Cerebellar nuclear complex (tissue), 1 donor: ENCODE measurements at places on chromosomes 11 and 22.

- no peak for DNase-seq
Observed at GRCh38 chr22:43572710-43573109, 160.9 kb downstream of the MPPED1 start.

- no peak for DNase-seq
Observed at GRCh38 chr11:102153082-102153481, 42.8 kb downstream of the YAP1 start.

- DNase-seq = no peak
Observed at GRCh38 chr22:29225422-29226090, 19.9 kb downstream of the EMID1 start.

DNA sequence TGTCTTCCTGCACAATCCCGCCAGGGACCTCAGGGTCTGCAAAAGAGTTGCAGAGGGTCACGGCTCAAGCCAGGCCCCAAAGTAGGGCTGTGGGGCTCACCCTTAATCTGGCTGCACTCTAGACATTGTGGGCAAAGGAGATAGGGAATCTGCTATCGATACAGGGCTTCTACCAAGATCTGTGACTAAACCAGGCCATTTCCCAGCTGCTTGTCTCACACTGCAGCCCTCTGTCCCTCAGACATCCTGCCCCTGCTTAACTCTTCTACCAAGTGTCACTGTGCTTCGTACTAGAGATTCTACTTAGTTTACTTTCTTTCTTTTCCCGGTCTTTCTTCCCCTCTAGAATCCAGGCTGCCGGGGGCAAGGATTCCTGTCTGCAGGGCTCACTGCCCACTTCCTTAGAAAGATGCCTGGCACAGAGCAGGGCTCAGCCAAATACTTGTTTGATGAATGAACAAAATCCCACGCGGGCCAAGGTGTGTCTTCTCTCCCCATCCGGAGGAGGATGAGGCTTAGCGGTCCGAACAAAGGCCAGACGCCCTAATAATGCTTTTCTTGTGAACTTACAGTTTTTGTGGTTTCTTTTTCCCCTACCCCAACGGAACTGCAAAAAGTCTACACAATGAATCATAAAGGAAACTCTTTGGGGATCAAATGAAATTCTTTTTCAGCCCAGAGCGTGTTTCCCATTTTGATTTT lies 61.3 kb upstream of the ANO1 start:
- no peak for DNase-seq

GRCh38 chr11:18669219-18669596 lies 29.4 kb upstream of the TMEM86A start:
- no peak for DNase-seq

- DNase-seq = no peak
Observed at GRCh38 chr22:39558254-39558727, 12.3 kb upstream of the CACNA1I start.

DNA sequence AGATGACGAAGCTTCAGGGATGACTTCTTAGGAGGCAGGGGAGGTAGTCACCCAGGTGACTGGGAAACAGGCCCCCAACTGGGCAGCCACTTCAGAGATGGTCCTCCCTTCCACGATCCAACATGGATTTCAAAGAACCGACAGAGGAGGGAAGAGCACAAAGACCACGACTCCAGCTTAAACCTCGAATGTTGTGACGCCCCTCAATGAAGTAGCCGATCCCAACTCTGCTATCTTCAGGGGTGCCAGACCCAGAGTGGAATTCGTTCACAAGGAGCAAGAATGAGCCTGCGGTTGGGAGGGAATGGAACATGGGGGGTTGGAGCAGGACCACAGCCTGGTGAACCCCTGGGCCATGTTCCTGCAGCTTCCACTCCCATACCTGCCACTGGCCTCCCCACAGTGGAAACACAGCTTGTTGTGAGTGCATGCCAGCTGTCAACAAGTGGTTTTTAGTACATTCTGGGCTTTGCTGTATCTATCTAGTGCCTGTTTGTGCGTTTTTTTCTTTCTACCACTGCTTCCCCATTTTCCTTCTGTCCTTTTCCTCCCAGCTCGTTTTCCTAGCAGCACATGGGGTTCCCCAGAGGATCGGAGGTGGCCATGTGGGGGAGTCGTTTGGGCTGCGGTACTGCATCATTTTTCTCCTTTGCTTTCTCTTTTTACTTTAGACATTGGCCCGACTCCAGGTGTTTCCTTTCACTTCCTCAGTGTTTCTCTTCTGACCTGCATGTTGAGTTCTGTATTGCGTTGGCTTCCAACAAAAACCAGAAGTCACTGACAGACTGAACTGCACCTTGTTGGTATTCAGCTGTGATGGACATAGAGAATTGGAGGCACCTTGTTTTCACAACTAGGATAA lies 65.8 kb downstream of the MORC2 start:
- no peak for DNase-seq

- DNase-seq = no peak
Observed at GRCh38 chr11:73239111-73239521, 21.0 kb downstream of the P2RY2 start.

DNA sequence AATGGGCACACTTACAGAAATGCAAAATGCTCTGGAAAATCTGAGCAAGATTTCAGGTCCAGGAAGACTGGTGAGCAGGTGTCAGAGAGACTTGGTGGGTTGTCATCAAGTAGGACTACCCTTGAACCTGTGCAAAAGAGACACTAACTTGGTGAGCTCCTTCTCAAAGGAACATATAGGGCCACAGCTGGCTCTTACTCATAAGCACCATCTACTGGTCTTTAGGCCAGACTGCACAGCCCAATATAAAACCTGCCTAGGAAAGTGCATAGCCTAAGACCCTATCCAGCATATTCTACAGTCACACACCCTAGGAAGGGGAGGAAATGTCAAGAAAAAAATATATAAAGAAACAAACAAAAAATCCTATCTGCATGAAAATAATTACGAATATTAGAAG lies 18.2 kb upstream of the OR10W1 start:
- DNase-seq = no peak

- no peak for DNase-seq
Observed at GRCh38 chr11:108009497-108010370, 1.0 kb downstream of the CUL5 start.

DNA sequence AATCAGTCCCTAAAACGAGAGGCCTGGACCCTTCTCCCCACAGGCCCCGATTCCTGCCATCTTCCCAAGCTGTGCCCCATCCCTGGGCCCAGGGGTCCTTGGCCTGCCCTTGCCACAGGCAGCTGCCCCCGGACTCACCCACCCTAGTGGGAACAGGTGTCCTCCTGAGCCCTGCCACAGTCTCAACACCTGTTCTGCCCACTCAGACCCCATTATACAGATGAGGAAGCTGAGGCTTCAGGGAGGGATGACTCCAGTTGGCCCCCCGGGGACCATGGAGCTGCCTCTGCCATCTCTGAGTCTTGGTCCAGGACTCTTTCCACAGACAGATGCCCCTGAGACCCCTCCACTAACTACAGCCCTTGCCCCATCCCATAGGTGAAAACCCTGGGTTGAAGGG lies 15.9 kb downstream of the MYBPC3 start:
- no peak for DNase-seq

DNA sequence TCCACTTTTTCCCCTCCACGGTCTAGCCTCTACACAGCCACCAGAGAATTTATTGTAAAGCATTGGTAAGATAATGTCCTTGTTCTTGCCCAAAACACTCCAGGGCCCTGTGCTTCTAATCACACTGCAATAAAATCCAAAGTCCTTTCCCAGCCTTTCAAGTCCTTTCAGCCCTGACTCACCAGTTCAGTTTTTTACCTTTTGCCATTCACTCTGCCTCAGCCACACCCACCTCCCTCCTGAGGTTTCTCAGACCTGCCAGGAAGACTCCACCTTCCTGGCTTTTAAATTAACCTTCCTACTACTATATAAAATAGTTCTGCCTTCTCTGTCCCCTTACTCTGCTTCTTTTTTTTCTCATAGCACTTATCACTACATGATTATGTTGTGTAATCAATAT lies 91.0 kb upstream of the ARHGAP32 start:
- DNase-seq = no peak

DNA sequence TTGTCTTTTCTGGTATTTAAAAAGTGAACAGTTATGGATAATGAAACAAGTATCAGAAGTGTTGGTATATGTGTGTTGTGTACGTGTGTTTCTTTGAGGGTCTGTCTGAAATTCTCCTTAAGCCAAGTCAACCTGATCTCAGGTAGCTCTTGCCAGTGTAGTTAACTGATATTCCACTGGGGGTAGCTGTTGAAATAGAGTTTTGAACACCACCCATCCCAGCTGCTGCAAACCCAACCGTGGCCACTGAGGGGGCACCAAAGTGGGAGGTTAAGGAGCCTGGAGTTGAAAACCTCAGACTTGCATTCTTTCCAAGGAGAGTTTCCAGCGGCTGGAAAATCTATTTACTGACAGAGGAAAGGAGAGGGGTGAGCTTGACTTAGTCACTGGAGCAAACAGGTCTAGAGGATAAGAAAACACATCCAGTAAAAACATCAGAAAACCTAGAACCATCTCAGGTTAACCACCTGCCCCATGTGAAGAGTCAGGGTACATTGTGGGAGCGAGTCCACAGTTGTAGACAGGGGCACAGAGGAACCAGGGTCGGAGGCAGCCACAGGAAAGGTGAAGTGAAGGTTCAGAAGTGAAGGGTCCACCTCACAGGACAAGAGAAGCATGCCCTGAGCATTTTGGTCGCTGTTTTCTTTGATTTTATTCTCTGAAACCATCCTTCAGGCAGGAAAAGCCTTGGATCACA lies 8.8 kb upstream of the CUL5 start:
- no peak for DNase-seq

GRCh38 chr11:8219257-8220021 lies 44.2 kb downstream of the LMO1 start:
- no peak for DNase-seq

GRCh38 chr11:69453151-69453550 lies 28.3 kb upstream of the LINC01488 start:
- no peak for DNase-seq

DNA sequence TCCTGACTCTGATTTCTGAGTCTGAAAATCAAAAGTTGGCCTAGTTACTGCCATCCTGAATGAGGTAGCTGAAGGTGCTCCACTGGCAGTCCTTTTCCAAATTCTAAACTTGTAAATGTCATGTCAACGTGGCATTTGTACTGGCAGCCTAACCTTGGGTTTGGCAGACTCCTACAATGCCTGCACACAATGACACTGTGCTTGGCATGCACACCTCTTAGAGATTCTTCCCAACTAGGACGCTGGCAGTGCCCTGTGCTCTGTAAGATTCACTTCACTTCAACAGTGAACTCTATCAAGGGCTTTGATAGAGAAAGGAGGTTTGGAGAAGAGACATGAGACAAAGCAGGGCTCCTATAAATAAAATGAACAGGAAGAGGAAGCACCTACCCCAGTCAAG lies 21.9 kb upstream of the PPP2R1B start:
- no peak for DNase-seq

- no peak for DNase-seq
Observed at GRCh38 chr11:3022300-3022967, 30.3 kb upstream of the NAP1L4 start.

- DNase-seq = no peak
Observed at GRCh38 chr11:46315783-46316563, 31.3 kb upstream of the DGKZ start.

DNA sequence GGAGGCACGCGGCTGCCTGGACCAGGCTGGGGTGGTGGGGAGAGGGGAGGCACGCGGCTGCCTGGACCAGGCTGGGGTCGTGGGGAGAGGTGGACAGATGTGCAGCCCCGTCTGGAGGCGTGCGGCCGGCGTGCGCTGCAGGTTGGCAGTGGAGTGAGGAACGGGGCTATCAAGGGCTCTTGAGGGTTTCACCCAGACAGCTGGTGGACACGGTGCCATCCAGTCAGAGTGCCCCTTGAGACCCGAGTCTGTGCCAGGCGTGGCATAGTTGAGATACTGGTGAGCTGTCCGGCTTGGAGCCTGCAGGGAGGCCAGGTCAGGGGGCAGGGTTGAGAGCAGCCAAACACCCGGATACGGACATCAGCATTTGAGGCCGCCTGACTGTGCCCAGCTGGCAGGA lies 1.5 kb upstream of the GRAMD4 start:
- DNase-seq = no peak

DNA sequence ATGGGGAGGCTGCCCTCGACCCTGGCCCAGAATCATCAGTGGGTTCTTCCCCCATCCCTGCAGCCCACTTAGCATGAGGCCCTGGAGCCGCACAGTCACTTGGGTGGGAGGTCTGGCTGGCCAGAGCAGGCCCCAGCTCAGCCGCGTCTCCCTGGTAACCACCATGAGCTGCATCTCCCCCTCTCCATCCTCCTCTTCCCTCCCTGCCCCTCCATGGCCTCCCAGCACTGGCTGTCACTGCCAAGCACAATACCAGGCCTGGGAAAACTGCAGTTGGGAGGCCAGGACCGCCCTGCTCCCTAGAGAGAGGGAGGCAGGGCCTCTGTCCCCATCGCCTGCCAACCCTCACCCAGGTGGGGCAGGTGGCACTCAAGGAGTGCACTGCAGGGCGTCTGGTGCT lies 8.0 kb downstream of the CSDC2 start:
- DNase-seq = no peak

DNA sequence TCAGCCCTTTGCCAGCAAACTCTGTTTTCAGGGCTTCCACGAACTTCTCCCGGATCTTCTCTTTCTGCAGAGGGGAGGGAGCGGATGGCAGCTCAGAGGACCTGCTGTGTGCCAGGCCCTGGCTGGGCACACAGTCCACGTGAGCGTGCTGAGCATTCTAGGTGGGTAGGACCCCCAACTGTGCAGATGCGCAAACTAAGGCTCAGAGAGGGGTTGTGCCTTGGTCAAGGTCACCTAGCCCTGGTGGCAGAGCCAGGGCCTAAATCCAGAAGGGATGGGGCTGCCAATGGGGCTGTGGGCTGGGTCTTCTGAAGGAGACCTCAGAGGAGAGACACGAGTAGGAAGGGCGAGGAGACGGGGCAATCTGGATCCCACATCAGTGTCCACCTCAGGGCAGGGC lies 10.8 kb downstream of the PMM1 start:
- no peak for DNase-seq

GRCh38 chr11:17597770-17598169 lies 50.7 kb downstream of the OTOG start:
- no peak for DNase-seq
